Natural killer cell treated with Interleukin-12 subunit alpha and Interleukin-12 subunit beta and Interleukin-15 and Interleukin-18, amount 100 ng/mL, for 72 hours (primary cell): ENCODE measurements at places on chromosomes 16 and 17.

DNA sequence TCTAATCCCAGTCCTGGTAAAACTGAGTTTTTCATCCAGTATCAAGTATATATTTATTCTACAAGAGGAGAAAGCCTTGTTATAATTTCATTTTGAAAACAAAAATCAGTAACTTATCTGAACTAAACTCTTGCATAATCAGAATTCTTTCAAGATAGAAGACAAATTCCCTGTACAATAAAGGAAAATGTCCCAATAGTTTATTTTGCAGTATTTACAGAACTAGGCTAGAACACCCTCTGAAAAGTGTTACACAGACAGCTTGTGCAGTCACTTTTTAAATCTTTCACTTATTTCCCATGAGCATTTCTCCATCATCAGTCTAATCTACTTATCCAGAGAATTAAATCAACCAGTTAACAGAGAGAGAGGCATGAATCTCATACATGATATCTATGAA, 48.5 kb downstream of the SPOP start:
- DNase-seq, result no peak

DNA sequence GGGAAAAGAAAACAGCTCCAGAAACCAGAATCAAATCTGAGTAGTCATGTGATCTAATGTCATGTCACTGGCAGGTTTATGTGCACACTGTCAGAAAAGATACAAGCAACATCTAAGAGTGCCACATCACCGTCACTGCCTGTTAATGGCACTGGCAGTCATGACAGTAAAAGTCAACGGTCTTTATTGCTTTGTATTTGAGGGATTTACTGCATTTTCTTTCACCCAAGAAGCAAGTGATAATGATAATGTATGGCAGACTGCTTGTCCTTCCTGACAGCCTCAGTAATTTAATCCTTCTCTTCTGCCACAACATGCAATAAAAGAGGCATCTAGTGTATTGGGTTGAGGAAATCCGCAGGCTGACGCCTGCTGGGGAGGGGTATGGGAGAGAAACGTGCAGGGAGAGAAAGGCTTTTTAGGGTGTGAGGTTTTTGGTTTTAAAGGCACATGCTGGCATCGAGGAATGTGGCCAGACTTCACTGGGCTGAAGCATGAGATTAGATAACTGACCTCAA, 92.4 kb downstream of the RPGRIP1L start:
- DNase-seq, result no peak

DNA sequence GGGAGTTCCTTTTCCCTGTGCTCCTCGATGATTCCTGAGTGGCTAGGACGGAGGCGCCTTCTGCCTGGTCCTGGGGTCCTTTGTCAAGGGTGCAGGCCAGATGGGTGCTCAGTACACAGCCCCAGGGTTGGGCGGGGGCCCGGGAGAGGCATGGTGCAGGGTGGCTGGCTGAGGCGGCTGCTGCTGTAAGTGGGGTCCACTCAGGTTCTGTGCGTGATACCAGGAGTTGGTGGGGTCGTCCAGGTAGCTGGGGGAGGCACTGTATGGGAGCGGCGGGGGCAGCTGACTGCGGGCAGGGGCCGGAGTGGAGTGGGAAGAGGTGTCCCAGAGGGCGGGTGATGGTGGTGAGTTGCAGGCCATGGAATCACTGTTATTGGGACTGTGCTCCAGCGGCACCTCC, 3.6 kb downstream of the DLX3 start:
- no peak for DNase-seq

- DNase-seq, result no peak
These were observed 313.4 kb downstream of the CDH11 start for GRCh38 chr16:64808474-64808873.

GRCh38 chr17:21209511-21210175, 4.3 kb downstream of the TMEM11 start:
- DNase-seq, result no peak

DNA sequence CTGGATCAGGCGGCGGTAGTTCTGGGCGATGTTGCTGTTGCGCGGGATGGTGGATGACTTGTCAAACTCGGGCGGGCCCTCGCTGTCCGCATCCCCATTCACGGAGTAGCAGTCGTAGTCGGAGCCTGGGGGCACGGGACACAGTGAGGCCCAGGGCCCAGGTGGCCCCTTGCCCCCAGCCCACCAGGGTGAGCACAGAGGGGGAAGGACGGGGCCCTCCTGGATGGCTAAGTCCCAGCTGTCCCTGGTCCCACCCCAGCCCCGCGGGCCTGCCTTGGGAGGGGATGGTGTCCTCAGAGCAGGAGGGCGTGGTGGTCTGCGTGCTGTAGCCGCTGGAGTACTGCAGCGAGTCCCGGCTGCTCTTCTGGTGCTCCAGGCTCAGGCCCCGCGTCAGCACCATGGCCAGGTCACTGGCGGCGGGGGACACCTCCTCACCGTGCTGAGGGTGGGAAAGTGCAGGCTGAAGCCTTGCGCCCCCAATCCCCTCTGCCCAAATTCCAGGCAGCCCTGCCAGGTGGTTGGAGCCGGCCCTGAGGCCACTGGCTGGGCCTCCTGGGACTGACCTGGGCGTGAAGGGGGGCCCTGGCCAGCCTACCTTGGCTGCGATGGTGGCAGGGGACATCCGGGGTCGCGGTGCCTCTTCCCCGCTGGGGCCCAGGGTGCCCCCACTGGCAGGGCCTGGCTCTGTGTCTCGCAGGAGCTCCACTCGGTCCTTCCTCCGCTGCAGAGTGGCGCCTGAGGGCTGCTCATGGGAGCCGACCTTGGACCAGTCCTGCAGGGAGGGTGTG, 18.2 kb downstream of the IL34 start:
- no peak for DNase-seq

GRCh38 chr17:77828749-77829539, 129.6 kb upstream of the TNRC6C start:
- DNase-seq, result peak; percentile 3
